ENCODE measurements at places on chromosomes 7 and 10.
A peak's percentile ranks its signal among the peaks of the same experiment; 100 is the strongest.

GRCh38 chr10:19815036-19815730 lies 1.0 kb upstream of the PLXDC2 start:
- DNase-seq: no peak

DNA sequence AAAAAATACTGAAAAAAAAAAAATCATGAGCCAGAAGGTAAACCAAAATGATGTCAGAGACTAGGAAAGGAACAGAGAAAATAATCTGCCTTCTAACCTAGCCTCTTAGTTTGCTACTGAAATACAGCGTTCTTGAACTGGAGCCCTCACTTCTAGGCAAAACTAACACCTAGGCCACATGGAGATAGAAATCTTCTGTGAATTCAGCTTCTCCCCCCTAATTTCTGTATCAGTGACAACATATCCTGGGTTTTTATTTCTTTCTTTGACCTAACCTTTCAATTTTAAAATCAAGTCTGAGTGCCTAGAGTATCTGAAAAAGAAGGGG lies 100.1 kb upstream of the GLCCI1 start:
- DNase-seq: no peak

DNA sequence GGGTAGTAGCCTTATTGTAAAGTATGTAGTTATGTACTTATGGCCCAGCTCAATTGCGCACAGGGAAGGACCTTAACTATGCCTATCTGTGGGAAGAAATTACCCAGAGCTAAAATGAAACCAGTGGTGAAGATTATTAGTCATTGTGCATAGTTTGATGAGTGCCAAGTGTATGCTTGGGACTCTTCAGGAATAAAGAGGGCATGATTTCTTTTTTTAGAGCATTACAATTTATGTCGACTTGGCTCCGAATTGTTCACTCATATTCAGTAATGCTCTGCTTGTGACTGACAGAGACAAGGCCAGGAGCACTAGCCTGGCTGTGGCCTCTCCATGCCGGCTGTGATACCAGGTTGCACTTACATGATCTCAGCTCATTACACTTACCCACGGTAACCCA lies 269.5 kb downstream of the TRIL start:
- no peak for DNase-seq

DNA sequence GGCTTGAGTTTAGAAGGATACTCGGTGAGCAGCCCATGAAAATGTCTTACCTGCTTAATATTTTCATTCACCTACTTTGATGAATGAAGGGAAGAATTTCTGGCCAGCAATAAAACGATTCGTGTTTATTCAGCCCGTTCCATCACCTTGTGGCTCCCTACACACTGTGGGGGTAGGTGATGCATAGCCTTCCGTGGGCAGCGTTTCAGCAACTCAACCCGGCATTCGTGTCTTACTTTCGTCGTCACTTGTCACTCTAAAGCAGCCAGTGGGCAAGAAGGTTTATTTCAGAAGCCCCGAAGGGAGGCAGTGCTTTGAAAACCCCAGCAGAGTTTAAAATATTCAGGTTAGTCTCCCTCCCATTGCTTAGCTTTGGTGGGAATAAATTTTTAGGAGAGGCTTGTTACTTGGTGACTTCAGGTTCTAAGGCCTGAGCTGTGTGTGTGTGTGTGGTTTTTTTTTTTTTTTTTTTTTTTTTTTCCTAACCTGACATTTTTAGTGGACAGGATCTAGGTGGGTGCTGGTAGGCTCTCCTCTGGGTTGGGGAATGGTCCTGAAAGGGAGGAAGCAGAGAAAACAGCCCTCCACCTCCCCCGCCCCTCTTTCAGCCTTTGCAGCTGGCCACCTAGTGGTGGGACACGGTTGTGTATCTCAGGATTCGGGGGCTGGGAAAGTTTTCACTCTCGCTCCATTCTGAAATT lies 1.8 kb downstream of the GRK5 start:
- DNase-seq: peak; percentile 68

- no peak for DNase-seq
Measured at GRCh38 chr10:113057948-113058522, 108.0 kb downstream of the TCF7L2 start.

DNA sequence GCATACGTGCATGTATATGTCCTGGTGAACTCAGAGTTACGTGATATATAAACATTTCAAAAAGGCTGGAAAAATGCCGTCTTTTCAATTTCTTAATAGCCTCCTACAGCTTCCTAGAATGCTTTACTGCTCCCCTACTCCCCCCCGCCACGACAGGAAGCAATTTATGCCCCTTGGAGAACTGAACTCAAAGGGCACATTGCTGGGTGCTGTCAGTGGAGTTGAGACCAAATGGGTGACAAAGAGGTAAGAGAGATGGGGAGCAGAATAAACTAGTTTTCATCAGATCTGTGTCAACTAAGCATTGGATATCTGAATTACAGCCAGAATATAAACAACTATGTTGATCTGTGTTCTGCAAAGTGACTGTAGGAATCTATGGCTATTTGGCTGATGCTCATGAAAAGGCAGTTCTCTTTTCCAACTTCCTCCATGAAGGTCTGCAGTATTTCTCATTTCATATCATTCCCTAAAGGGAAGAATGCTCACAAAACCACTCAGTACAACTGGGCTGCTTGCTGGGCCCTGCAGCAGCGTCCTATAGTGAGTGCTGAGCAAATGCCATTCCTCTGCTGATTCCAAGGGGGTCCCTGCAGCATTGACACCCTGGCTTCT lies 171.3 kb upstream of the HPS1 start:
- no peak for DNase-seq

DNA sequence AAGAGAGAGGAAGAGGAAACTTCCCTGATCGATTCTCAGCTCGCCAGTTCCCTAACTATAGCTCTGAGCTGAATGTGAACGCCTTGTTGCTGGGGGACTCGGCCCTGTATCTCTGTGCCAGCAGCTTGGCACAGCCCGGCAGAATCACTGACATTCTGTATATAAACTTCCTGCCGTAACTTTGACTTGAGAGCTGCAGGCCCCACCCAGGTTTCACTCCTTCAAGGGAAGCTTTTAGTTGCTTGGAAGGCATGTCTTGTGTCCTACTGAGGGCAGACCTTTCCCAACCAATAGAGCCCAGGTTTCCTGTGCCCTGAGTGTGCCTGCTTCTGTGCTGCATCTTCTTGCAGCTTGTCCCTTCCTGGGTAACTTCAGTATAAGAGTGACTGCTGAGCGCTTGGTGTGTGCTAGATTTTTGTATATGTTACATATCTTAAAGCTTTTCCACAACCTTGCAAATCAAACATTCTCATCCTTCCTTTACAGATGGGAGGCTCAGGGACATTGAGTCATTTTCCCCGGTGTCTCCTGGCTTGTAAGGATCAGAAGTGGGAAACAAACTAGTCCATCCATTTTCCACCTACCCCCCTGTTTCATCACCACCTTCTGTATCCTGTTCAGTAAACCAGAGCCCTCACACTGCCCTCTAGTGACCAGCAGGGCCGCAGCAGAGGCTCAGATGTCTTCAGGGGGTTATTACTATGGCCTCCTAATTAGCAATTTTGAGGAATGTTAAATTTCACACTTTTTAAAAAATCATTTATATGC lies 225.2 kb upstream of the PRSS58 start:
- DNase-seq: peak; percentile 35

DNA sequence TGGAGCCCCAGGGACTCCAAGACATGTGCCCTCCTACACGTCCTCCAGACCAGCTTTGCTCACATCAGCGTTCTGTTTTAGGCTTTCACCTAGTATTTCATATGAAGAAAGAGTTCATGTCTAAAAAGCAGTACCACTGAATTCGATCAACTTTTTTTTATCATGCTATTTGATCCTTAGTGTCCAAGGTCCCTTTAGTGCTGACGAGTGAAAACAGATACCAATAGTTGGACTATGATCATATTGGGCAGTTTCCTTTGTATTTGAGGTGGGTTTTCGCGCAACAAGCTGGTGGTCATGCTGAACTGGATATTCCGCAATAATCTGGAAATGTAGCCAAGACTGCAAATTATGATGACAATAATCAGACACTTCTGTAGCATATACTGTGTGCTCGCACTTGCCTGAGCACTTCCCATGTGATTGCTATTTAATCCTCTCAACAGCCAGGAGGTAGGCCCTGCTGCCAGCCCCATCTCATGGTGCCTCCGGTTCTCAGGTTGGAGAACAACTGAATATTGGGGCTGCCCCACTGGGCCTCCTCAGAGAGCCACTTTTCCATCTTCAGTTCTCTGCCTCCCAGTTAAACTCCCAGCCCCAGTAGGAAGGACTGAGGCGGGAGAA lies 65.9 kb downstream of the RBM20 start:
- DNase-seq: no peak

DNA sequence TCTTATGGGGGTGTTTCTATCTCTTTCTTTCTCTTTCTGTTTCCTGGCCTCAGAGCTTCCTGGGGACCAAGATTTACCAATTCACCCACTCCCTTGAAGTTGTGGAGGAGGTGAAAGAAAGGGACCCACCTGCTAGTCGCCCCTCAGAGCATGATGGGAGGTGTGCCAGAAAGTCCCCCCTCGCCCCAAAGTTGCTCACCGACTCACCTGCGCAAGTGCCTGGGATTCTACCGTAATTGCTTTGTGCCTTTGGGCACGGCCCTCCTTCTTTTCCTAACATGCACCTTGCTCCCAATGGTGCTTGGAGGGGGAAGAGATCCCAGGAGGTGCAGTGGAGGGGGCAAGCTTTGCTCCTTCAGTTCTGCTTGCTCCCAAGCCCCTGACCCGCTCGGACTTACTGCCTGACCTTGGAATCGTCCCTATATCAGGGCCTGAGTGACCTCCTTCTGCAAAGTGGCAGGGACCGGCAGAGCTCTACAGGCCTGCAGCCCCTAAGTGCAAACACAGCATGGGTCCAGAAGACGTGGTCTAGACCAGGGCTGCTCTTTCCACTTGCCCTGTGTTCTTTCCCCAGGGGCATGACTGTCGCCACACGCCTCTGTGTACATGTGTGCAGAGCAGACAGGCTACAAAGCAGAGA lies 12.2 kb downstream of the AQP1 start:
- no peak for DNase-seq

DNA sequence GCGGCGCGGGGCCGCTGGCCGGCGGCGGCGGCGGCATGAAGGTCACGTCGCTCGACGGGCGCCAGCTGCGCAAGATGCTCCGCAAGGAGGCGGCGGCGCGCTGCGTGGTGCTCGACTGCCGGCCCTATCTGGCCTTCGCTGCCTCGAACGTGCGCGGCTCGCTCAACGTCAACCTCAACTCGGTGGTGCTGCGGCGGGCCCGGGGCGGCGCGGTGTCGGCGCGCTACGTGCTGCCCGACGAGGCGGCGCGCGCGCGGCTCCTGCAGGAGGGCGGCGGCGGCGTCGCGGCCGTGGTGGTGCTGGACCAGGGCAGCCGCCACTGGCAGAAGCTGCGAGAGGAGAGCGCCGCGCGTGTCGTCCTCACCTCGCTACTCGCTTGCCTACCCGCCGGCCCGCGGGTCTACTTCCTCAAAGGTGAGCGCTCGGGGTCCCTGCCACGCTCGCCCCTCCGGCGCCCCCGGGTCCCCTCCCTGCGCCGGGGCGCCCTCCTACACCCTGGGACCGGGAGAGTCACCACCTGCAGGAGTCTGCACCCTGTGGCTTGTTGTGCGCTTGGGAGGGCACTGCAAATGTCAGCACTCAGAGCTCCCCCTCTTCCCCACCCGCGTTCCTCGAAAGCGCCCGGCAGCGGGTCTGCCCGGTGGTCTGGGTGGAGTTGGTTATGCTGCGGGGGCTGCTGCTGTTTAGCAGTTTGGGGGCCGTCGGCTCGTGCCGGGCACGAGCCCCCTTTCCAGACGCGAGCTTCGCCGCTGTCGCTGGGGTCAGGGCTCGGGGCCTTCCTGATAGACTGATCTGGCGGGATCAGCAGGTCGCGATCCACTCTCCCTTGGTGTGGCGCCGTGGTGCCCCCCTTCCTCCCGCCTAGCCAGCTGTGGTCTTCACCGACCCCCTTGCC lies 627 bp downstream of the DUSP5 start:
- no peak for DNase-seq

GRCh38 chr7:30378275-30378674 lies 93.9 kb downstream of the ZNRF2 start:
- DNase-seq: no peak

GRCh38 chr10:71427246-71427645 lies 30.5 kb downstream of the CDH23 start:
- DNase-seq: no peak

GRCh38 chr7:47044625-47045024 lies 537.3 kb downstream of the TNS3 start:
- DNase-seq: no peak

GRCh38 chr7:41998041-41998440 lies 239.0 kb downstream of the GLI3 start:
- no peak for DNase-seq

DNA sequence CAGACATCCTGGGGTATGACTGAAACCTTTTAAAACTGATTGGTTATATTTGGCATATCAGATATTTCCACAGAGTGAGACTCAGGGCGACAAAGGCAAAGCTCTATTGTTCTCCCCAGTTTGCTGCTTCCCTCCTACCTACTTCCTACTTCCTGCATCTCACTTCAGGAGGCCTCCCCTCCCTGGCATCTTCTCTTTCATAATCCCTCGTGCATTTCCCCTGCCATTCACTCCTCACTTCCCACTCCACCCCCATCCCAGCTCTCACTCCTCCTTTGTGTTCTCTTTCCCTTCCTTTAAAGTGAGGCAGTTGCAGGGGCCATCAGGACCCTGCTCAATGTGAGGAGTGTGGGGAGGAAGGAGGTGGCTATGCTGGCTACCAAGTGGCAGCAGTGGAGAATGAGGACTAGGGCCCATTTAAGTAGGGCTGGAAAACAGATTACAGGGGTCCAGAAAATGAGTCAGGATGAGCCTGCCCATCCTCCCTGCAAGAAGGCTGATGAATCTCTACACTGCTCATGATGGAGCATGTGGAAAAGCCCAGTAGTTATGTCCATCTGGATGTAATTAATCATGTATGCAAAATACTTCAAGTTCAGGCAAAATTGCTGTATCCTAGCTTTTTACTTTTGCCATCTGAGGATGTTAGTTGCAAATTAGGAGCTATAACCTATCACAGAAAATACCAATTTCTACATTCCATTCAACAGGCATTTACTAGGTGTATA lies 311.8 kb upstream of the IMMP2L start:
- no peak for DNase-seq

DNA sequence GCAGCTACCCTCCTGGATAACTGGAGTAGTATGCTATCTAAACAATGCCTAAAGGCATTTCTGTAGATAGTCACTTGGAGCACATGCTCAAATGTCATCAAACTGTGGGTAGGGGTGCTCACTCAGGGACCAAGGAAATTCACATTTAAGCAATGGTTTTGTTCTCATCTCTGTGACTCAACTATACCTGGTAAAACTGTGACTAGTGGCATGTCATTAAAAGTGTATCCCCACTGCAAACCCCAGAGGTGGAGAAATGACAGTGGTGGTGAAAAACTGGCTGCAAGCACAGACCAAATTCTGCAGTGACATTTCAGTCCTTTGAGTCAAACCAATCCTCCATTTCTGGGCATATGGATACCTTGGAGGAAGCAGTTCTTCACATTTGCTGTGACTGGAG lies 134.2 kb upstream of the EFCAB10 start:
- DNase-seq: peak; percentile 21

DNA sequence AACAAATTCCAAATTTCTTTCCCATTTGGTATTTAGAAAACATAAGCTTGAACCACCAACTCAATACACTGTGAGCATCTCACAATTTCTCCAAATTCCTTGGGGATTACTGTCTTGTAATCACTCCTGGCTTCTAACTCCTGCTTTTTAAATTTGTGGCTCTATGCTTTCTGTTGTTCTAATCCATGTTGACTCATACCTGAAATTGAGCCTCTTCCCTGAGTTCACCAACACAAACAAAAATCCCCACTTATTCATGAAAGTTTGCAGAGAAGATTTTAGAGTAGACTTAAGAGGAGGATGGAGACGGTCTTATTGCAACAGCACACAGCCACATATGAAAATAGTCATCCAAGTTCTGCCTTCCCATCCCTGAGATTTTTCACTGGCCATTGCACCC lies 252.5 kb downstream of the PTEN start:
- no peak for DNase-seq

Data from T-helper 2 cell treated with Interferon-gamma antibody and Interleukin-4, amounts not matched to agents 5 μg/mL and 100 μg/mL, for 36 hours (primary cell).